Fibroblast of mammary gland (primary cell): ENCODE measurements at places on chromosomes 5 and 9.

GRCh38 chr5:50965654-50966375, 299.4 kb downstream of the PARP8 start:
- DNase-seq, result no peak

DNA sequence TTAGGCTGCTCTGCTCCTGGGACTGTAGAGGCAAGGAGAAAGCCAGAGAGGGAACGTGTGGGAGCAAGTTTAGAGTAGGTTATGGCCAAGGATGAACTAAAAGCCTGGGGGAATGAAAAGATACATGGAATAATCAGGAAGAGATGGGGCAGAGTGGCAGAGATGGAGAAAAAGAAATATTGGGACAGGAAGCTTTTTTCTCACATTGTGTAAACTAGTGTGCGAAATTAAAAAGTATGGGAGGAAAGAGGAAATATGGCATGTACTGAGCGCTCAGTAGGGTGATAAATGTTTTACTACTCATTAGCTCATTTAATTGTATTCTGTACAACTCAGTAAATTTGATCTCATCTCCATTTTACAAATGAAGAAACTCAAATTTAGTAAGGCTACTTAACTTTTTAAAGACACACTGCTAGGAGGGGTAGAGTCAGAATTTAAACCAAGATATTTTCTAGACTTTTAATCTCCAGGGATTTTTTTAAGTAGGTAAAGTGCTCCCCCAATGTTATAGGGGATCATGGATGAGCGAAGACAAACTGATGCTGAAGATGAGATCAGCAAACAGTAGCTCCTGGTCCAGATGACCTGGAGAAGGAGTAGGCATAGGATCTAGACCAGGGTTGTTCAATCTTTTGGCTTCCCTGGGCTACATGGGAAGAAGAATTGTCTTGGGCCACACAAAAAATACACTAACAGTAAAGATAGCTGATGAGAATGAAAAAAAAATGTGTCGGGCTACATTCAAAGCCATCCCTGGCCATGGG, 30.8 kb downstream of the ALDH1A1 start:
- no peak for DNase-seq

DNA sequence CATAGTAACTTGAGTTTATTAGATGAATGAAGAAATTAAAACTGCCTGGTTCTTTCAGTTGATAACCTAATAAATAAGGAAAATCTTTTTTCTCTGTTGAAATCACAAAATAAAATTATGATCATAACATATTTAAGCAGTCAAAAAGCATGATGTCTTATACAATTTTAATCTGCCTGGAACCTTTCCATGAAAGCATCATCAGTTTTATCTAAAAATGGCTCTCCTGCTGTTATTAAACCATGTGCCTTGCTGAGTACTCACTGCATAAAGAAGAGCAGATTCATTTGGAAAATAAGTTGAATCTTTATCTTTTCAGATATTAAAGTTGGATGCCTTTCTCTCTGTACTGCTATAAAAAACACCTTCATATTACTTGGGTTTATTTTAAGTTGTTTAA, 148.8 kb downstream of the SLC24A2 start:
- DNase-seq, result no peak

- no peak for DNase-seq
Measured at GRCh38 chr5:13763719-13764118, 180.8 kb downstream of the DNAH5 start.

DNA sequence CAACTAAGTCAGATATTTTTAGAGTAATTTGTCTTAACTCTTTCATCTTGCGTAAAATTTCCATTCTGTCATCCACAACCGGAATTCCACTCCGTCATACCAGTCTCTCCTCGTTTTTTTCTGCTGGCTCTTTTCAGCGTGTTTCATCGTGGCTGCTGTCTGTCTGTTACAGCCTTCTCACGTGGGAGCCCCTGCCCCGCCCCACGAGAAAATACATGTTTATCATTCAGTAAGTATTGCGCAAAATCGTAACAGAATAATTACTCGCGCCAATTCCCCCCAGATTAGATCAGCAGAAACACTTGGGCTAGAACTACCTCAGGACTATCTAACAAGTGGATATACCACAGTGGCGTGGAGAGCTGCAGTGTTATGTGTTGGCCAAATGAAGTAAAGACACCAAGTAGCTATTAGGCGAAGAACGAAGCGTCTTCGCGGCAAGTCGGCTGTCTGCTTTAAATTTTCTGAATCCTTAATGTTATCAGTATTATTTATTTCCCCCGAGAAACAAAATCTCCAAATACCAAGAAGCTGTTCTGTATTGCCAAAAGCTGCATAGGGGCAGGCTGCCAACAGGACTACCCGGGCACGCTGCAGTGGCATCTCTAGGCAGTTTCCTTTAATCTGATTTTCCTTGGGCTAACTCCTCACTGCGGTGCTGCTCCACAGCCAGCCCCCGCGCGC, 566 bp upstream of the FOCAD start:
- peak; percentile 79 for DNase-seq
